Umbilical cord (tissue), 2 donors: ENCODE measurements at places on chromosomes 1 and 21. TPM values are rescaled to one million over a fixed set of nuclear protein-coding genes. Genes with fewer than 3 reads are reported as not detected.

DNA sequence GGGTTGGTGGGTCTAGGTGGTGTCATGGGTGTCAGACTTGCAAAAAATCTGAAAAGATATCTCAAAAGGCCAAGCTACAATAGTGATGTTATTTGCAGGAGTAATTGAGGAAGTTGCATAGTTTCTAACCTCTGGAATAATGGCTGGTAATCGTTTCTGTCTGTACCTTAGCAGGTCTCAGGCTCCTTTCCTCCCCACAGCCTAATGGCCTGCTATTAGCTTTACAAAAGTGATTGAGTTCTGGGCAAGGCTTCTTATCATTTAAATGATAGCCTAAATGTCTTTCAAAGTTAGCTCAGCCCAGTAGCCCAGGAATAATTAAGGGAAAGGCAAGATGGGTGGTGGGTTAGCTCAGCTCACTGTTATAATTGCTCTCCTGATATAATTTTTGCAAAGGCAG is 37.7 kb upstream of the IGSF5 start:
- no peak for DNase-seq

DNA sequence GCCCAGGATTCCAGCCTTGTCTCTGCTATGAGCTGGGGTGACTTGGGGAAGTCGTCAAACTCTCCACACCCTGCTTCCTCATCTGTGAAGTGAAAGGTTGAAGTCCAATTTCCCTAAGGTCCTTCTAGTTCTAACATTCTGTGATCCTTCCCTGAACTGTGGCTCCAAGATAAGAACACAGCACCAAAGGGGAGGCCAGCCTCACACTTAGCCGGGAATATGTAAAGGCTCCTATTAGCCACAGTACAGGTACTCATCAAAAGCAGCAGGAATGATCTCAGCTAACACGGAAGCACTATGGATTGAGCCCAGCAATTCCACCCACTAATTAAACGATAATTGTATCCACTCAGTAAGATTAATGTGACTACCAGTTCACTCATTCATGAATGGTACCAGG is 4.0 kb downstream of the SLC30A10 start:
- no peak for DNase-seq

DNA sequence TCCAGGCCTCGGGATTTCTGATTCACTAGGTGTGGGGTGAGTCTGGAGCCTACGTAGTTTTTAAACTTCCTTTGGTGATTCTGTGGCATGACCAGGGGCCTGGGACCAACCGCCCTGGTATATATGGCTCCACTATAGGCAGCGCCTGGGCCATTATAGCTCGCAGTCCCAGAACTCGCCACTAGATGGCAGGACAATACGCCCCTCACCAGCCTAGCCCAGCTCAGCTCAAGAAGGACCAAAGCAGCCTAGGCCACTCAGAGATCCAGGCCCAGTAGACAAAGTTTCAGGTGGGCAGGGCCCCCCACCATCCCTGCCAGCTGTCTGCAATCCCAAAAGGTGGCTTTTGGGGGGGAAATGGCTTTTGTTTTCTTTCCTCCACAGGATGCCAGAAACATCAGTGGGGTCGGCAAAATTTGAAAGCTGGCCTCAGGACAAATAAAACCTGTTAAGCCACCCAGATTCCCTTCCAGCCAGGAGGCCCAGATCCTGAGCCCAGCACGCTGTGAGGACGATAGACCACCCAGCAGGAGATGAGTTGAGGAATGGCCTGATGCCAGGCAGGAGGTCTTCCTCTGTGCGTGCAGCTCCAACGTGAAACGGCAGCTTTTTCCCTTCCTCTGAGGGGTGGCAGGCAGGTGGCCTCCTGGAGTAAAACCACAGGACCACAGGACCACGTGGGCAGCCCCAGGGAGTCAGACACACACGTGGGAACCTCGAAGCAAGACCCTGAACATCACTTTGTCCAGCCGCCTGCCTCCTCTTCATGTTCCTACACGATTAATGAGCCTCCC is 24.8 kb upstream of the TMEM51 start:
- peak; percentile 74 for DNase-seq

GRCh38 chr1:232335741-232336293 is 294.1 kb downstream of the SIPA1L2 start:
- no peak for DNase-seq

HSD11B1 gene
- 3.1 TPM for total RNA-seq

DNA sequence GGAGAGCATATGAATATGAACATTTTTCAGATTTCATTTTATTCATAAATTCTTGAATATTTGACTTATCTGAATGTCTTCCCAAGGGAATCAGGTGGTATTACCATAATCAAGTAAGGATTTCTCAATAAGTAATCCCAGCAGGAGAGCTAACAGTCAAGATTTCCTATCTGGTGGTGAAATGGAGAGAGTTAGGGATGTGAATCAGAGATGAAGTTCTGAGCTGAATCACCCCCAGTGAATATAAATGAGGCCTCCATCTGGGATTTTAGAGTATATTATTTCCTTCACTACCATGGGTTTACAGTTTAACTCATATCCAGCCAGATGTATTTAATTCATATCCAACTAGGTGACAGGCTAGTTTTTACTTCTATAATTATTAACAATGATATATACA is 61.5 kb upstream of the RGS2 start:
- DNase-seq = peak; percentile 69

KCND3 gene
- total RNA-seq = 10.6 TPM

- DNase-seq = no peak
These were observed 95.1 kb upstream of the ESRRG start for GRCh38 chr1:216818284-216818683.

DNA sequence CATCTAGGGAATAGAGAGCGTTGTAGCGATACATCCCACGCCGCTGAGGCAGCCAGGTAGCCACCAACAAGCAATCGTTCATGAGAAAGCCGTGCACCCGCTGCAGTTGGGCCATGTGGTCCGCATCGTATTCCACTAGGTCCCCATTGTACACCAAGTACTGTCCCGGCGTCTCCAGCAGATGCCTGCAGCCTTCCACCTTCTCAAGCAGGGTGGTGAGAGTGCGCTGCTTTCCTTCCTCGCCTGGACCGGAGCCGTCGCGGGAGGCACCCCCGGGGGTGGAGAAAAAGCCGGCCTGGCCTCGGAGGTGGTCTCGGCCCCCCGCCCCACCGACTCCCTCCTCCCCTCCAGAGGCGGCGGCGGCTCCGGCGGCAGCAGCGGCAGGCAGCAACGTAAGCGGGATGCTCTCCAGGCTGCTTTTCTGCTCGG is 595 bp downstream of the EXOC8 start:
- DNase-seq = no peak

C1orf167 gene
- 2.6 TPM for total RNA-seq

RIT1 gene
- 41.7 TPM for total RNA-seq

- DNase-seq = no peak
These were observed 2.1 kb downstream of the HMGN1 start for GRCh38 chr21:39346671-39347331.

- no peak for DNase-seq
These were observed 12.5 kb downstream of the S100A10 start for GRCh38 chr1:151981178-151981525.

GRCh38 chr1:212207822-212208520 is 77.2 kb upstream of the PPP2R5A start:
- no peak for DNase-seq

GSTM1 gene
- total RNA-seq = 23.8 TPM

GRCh38 chr1:206013026-206013795 is 10.0 kb upstream of the RAB7B start:
- DNase-seq = no peak

DNA sequence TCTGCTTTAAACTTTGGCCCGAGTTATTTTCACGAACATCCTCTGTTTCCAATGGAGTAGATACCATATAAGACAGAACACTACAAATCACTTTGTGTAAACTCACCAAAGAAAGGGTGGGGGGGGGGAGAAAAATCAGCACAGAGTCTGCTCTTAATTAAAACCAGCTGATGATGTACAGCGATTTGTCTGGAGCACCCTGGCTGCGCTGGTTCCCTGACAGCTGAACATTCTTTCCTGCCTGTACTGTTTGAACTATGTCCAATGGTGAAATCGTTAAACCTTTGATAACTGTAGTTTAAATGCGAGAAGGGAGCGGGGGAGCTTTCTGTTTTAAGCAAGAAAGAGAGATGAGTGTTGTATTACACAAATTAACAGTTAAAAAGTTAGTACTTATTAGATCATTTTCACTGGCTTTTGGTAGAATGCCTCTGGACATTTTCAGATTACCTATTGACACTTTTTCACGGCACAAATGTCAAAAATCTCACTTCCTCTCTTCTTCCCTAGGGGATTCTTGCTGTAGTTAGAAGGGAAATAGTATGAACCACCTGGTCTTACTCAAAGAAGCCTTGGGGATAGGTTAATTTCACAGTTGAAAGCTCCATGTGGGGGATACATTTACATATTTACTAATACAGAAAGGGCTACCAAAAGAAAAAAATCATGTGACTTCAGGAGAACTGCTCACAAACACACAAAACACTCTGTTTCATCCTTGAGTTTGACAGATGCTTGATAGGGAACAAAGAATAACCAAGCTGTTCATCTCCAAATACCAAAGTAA is 140.2 kb upstream of the RUNX1 start:
- peak; percentile 92 for DNase-seq

LCE2A gene
- total RNA-seq = not detected

RNU1-1 gene
- under 0.01 TPM for total RNA-seq

- DNase-seq = no peak
These were observed 88.9 kb downstream of the DMRTB1 start for GRCh38 chr1:53548031-53548491.

AKR7A3 gene
- total RNA-seq = 0.96 TPM

LMNA gene
- total RNA-seq = 422 TPM

- DNase-seq = no peak
These were observed 11.5 kb upstream of the LRRC8B start for GRCh38 chr1:89512996-89513720.

DNA sequence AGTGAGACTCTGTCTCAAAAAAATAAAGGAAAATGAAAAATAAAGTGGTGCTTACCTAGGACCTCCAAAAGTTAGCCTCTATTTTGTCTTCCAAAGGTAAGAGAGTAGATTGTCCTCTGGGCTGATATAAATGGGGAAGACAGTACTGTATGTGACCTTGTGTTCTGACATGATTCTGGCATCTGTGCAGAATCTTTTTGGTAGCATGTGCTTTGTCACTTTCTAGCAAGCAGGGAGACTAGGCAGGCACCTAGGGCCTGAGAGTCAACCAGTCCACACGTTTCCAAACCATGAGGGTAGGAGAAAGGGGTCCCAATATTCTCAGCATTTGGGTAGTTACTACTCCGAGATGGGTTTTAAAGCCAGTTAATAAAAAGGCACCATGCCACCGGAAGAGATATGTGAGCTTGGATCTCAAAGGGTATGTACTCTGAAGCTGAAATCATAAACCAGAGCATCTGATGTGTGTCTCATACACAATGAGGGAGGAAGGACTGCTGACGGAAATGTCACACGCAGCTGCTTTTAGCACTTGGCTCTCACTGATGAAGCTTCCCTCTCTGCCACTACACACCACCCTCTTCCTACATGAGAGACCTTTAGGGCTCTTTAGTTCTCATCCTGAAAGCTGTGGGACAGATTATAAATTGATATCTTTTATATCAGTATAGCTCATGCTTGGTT is 27.0 kb upstream of the SLC16A1 start:
- no peak for DNase-seq
